HT-29 (cell line): ENCODE measurements at places on chromosomes 1 and 21. TPM values are rescaled to one million over a fixed set of nuclear protein-coding genes. Genes with fewer than 3 reads are reported as not detected.

Gene DNAJC28
- 0.20 and 0.42 TPM in 2 replicates for total RNA-seq

Gene SLC1A7
- total RNA-seq = 1.4 and 3.1 TPM in 2 replicates

Gene DISP3
- total RNA-seq = 0.05 and 0.60 TPM in 2 replicates

Gene CELA3B
- total RNA-seq = 0.81 TPM in 1 of 2 replicates, not detected in the other

Gene RXFP4
- total RNA-seq = 0.47 and 3.1 TPM in 2 replicates

Gene CLCA4
- 0.23 and 0.36 TPM in 2 replicates for total RNA-seq

Gene SPRR1B
- total RNA-seq = 0.57 and 1.9 TPM in 2 replicates

Gene PPFIA4
- 0.08 and 0.16 TPM in 2 replicates for total RNA-seq

Gene CRYAA
- not detected in 2 replicates for total RNA-seq

Gene LCE2A
- not detected in 2 replicates for total RNA-seq

Gene OSCP1
- 1.1 and 2.0 TPM in 2 replicates for total RNA-seq

Gene HSD3B2
- total RNA-seq = not detected in 2 replicates

Gene CEPT1
- 13.7 and 14.9 TPM in 2 replicates for total RNA-seq

Gene GOLT1A
- 10.8 and 28.7 TPM in 2 replicates for total RNA-seq

Gene CDA
- total RNA-seq = 1.7 and 3.2 TPM in 2 replicates

Gene REN
- 10.7 and 15.6 TPM in 2 replicates for total RNA-seq

Gene CNR2
- total RNA-seq = not detected in 2 replicates

Gene SH2D5
- total RNA-seq = 0.55 and 3.6 TPM in 2 replicates

Gene SLC45A1
- total RNA-seq = not detected in 2 replicates

Gene SV2A
- total RNA-seq = 0.08 TPM in 1 of 2 replicates, not detected in the other

Gene SUSD4
- 0.20 and 0.21 TPM in 2 replicates for total RNA-seq
